Suprapubic skin (tissue), 4 donors: ENCODE measurements at places on chromosomes 4 and X. TPM values are rescaled to one million over a fixed set of nuclear protein-coding genes. Genes with fewer than 3 reads are reported as not detected.

The MAP9 gene
- 2.3 TPM for total RNA-seq

The UBQLN2 gene
- total RNA-seq = 27.2 TPM

GRCh38 chrX:40004246-40004535, 93.6 kb downstream of the BCOR start:
- no peak for DNase-seq

The NXF2 gene
- total RNA-seq = not detected

- no peak for DNase-seq
These were observed 81.1 kb downstream of the FAM47B start for GRCh38 chrX:35023683-35024082.

- no peak for DNase-seq
These were observed 173.1 kb downstream of the VSIG4 start for GRCh38 chrX:65866773-65867172.

- DNase-seq = no peak
These were observed 379.1 kb downstream of the ANKRD50 start for GRCh38 chr4:124333466-124333865.

- DNase-seq = no peak
These were observed 273.5 kb upstream of the ADGRL3 start for GRCh38 chr4:60926624-60927023.

GRCh38 chrX:22246620-22247019, 26.1 kb upstream of the CBLL2 start:
- DNase-seq = no peak

DNA sequence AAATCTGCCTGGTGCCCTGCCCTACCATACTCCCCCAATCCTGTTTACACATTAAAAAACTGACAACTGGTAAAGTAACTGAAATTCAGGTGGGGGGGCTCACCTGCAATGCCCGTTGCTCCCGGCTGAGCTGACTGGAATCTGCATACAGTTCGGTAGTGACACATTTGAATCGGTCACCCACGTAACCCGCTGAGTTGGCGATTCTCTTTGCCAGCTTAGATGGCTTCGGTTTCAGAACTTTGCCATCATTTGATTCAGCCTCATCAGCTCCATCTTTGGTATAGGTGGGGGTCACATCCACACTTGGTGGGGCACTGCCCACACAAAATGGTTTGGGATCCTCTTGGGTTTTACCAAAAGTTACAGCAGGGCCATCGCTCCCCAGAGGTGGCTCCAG, 25.5 kb downstream of the BCOR start:
- DNase-seq = no peak

- DNase-seq = no peak
These were observed 762.8 kb upstream of the INTU start for GRCh38 chr4:126869967-126870366.

The PPEF2 gene
- not detected for total RNA-seq

DNA sequence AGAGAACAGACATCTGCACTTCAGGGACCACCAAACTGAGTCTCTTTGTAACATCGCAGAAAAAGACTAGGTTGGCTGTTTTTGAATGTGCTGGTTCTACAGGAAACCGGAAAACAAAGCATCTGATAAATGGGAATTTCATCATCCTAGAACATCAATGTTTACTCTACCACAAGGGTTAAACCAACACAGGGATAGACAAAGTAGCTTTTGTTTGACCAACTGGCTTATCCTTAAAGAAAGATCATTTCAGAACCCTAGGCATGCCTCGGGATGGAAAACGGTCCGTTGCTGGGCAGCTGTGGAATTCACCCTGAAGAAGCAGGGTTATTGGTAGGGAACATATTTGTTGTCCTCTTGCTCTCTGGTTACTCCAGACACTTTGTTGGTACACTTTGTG, 2355.5 kb upstream of the AGA start:
- no peak for DNase-seq

DNA sequence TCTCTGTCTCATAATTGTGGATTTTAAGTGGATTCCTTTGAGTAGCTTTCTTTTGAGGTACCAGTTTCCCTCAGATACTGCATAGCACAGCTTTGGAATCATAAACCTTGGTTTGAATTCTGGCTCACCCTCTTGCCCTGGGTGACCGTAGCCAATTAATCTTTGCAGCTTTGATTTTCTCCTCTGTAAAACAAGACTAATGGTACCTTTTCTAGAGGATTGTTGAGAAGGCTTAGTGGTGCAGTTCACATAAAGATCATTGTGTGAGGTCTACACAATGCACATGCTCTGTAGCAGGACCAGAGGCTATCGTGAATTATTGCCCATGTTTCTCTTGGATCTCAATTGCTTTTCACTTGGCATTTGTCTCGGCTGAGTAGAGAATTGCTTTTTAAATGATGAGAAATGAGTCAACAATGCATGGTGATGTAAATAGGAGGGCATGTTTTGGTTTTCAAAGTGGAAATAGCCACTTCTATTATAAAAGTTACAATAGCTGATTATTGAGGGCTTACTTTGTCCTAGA, 47.9 kb downstream of the TMEM131L start:
- DNase-seq = no peak

DNA sequence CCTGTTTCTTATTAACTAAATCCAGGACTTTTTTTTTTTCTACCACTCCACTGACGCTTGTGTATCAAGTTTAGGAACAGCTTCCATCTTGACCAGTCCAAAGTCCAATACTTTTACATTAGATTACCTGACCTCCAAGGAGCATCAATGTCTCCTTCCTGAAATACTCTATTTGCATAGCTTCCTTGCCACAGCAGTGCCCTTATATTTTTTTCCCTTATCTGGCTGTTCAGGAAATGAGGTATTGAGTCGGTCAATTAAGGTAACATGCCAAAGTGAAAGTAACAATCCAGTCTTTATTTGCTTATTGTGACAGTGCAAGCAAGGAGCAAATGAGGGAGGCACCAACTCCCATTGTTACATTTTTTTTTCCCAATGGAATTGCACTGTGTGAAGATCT, 730.8 kb upstream of the NDST4 start:
- no peak for DNase-seq

The P2RY4 gene
- 3.4 TPM for total RNA-seq

GRCh38 chr4:155639704-155640523, 26.7 kb upstream of the GUCY1A1 start:
- no peak for DNase-seq

- DNase-seq = no peak
These were observed 43.7 kb downstream of the TSPAN5 start for GRCh38 chr4:98614662-98615061.

DNA sequence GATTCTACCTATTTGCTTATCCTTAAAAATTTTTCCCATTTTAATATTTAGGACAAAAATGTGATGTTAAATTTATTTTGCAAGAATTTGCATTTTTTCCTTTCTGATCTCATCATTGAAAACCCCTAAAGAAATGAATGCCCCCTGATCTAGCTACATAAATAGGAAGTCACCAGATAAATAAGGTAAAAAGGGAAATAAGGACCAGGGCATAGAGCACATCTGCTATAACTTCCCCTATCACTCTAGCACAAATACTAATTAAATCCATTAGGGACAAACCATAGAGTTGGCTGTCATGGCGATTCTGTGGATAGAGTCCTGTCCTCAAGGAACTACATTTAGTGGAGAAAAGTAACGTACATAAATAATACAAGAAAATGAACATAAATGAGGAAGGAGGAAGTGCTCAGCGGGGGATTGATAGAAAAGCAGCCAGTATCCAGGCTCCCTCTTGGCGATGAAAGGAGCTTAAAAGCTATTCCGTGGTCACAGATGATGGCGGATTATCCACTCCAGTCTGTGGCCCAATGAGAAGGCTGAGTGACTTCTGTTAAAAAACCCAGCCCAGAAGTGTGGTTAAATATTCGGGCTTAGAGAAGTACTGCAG, 76.9 kb upstream of the RPL34 start:
- no peak for DNase-seq

GRCh38 chr4:164601653-164602052, 152.3 kb upstream of the SMIM31 start:
- no peak for DNase-seq

DNA sequence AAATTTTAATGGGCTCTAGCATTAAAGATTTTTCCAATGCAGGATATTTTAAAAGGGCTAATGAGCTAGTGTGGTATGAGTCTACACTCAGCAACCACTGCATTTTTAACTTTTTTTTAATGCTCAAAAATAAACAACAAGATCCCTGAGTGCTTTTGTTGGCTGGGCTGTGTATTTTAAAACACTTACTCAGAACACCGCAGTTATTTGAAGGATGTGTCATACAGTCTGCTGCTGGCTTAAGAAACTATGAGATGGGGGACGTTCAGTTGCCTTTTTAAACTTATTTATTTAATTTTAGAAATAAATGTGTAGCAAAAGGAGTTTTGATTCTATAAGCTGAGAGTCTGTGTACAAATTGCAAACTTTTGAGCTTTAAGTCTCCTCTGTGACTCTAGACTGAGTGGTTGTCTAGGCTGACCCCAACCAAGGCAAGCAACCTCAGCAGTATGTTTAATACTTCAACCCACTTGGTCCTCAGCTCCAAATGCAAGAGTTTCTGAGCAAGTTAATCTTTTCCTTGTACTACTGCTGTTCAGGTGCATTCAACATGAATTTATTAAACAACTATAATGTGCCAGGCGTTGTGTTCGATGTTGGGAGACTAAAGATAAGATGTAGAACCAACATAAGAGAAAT, 278.6 kb upstream of the DIPK2B start:
- DNase-seq = no peak

DNA sequence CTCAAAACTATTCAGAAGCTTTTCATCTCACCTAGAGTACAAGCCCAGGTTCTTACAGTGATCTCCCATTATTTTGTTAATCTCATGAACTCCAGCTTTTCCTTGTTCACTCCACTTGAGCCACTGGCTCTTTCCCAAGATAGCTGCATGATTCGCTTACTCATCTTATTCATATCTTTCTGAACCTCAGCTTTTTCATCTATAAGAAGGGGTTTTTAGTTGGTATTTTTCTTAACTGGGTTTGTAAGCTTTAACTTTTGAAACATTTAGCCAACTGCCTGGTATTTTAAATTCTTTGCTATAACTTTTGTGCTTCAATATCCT, 24.0 kb downstream of the GIMD1 start:
- no peak for DNase-seq

DNA sequence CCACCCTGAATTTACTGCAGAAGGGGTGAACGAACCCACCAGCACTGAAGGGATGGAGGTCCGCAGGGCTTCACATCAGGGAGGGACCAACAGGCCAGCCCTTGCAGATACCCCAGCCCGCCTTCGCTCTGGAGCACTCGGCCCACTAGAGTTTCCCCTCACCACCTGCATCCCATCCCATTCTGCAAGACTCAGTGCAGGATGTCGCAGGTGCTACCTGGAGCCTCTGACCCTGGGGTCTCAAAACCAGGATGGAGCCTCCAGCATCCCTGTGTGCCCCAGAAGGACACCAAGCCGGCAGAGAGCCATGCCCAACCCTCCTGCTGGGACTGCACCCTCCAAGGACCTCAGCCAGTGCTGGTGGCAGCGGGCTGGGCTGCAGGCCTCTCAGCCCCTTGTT, 57.6 kb upstream of the ADRA2C start:
- peak; percentile 74 for DNase-seq

GRCh38 chrX:119729408-119730201, 28.8 kb upstream of the SOWAHD start:
- DNase-seq = peak; percentile 64

DNA sequence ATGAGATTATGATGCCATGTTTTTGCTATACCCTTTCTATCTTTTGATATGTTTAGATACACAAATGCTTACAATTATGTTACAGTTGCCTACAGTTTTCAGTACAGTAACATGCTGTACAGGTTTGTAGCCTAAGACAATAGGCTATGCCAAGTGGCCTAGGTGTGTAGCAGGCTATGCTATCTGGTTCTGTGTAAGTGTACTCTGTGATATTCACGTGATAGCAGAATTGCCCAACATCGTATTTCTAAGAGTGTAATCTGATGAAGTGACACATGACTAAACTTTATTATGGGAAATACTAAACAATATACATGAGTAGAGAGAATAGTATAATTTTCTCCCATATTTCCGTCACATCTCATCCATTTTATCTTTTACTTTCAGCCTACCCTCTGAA, 97.0 kb downstream of the CLDN22 start:
- DNase-seq = no peak

DNA sequence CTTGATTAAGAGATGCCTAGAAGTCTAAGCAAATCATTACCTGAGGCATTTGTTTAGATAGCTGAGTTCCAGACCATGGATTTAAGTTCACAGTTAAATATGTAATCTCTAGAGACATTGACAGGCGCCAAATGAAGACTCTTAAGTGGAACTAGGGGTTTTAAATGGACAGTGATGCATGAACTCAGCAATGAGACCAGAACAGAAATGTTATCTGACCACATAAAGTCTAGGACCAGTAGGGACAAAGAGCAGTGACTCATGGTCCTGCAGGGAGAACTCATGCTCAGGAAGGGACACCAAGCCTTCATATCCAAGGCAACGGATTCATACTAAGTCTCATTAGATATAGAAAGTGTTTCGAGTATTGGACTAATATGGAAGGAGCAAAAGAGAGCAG, 152.3 kb downstream of the PPARGC1A start:
- no peak for DNase-seq

GRCh38 chrX:25175743-25176142, 160.0 kb upstream of the ARX start:
- DNase-seq = no peak

- DNase-seq = no peak
These were observed 33.9 kb downstream of the TMPRSS11A start for GRCh38 chr4:67929426-67929825.

DNA sequence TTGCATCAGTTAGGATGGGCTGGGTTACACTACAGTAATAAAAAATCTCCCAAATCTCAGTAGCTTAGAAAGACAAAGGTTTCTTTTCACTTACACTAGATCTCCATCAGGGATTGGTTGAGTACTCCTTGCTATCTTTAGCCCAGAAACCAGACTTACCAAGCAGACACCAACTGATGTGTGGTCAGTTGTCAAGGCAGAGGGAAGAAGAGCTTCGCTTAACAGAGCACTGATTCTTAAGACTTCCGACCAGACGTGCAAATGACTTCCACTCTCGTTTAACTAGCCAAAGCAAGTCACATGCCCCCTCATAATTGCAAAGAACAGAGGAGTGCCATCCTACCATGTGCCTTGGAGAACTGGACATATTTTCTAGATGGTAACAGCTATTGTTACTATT, 5.7 kb upstream of the ZNF518B start:
- no peak for DNase-seq

GRCh38 chr4:176153124-176153523, 42.3 kb downstream of the SPATA4 start:
- DNase-seq = no peak

DNA sequence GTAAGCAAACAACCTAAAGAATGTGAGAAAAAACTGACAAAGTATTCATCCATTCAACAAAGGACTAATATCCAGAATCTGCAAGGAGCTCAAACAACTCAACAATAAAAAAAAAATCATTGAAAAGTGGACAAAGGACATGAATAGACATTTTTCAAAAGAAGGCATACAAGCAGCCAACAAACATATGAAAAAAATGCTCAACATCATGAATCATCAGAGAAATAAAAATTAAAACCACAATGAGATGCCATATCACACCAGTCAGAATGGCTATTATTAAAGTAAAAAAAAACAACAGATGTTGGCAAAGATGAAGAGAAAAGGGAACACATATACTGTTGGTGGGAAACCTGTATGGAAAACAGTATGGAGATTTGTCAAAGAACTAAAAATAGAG, 120.7 kb upstream of the ADGRL3 start:
- no peak for DNase-seq

The CSAG1 gene
- not detected for total RNA-seq

The STARD8 gene
- 2.0 TPM for total RNA-seq

The CACNA1F gene
- 0.21 TPM for total RNA-seq

The ZNF674 gene
- total RNA-seq = 1.9 TPM

The TMEM271 gene
- total RNA-seq = 3.3 TPM

The LDB2 gene
- total RNA-seq = 8.0 TPM
